ENCODE measurements at places on chromosomes 3 and 15.

GRCh38 chr15:56390739-56391267, 25.6 kb downstream of the TEX9 start:
- no peak overlapping the region for H3K4me3 ChIP-seq
- no peaks in the 10 kb centered on the region for H3K27me3 ChIP-seq
- no peaks in the 10 kb centered on the region for H3K36me3 ChIP-seq
- no peaks in the 10 kb centered on the region for H3K4me1 ChIP-seq
- H3K27ac ChIP-seq: no peak overlapping the region
- no peak for DNase-seq

DNA sequence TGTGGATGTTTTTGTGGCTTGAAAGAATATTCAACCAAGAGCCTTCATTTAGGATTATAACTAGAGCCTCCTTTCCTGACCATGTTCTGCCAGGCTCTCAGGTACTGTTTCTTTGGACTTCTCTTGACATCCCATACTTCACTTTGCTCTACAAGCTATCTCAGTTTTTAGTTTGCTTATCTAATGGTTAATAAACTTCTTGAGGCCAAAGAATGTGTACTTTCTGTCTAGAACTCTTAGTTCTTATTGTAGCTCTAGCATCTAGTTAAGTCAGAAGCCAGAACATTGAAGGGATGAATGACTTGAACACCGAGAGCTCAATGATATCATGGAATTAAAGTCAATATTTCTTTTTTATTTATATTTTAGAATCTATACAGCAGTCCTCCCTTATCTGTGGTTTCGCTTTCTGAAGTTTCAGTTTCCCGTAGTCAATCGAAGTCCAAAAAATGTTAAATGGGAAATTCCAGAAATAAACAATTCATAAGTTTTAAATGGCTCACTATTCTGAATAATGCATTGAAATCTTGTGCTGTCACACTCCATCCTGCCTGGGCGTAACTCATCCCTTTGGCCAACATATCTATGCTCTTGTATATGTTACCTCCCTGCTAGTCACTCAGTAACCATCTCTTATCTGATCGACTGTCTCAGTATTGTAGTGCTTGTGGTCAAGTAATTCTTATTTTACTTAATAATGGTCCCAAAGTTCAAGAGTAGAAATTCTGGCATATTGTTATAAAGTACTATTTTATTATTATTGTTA, 368.6 kb upstream of the RBMS3 start:
- peaks cover 3% of the 10 kb centered on the region for H3K27me3 ChIP-seq
- no peak for DNase-seq
- no peaks in the 10 kb centered on the region for H3K36me3 ChIP-seq
- peaks cover 4% of the 10 kb centered on the region for H3K4me1 ChIP-seq
- H3K27ac ChIP-seq: no peak overlapping the region
- no peak overlapping the region for H3K4me3 ChIP-seq

DNA sequence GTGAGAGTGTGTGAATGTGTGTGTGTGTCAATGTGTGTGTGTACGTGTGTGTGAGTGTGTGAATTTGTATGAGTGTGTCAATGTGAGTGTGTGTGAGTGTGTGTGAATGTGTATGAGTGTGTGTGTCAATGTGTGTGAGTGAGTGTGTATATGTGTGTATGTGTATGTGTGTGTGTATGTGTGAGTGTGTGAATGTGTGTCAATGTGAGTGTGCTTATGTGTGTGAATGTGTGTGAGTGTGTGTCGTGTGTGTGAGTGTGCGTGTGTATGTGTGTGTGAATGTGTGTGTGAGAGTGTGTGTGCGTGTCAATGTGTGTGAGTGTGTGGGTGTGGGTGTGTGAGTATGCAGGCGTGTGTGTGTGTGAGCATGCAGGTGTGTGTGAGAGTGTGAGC, 93.5 kb upstream of the ALDH1A3 start:
- H3K27me3 ChIP-seq: peaks cover 39% of the 10 kb centered on the region
- no peak overlapping the region for H3K27ac ChIP-seq
- H3K36me3 ChIP-seq: no peaks in the 10 kb centered on the region
- no peaks in the 10 kb centered on the region for H3K4me1 ChIP-seq
- no peak for DNase-seq

- H3K27ac ChIP-seq: no peak overlapping the region
- H3K4me3 ChIP-seq: no peak overlapping the region
- no peak for DNase-seq
- H3K36me3 ChIP-seq: no peaks in the 10 kb centered on the region
- H3K4me1 ChIP-seq: no peaks in the 10 kb centered on the region
- peaks cover 15% of the 10 kb centered on the region for H3K27me3 ChIP-seq
Measured at GRCh38 chr3:8201886-8202285, 299.7 kb upstream of the LMCD1 start.

DNA sequence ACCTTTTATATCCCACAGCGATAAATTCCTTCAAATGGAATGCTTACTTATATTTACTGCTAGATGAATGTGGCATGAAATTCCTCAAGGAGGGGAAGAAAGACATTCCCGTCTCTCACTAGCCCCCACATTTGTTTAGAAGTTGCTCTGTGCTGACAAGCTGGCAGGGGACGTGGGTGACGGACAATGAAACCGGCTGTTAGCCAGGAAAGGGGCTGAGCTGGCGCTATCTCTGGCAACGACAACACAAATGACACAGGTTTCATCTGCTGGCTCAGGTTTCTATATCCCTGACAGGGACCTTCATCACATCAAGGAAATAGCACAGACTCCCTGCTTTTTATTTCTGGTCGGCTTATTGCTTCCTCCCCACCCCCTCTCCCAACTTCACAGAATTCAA, 15.8 kb downstream of the RUVBL1 start:
- DNase-seq: no peak
- H3K27ac ChIP-seq: no peak overlapping the region
- peaks cover 14% of the 10 kb centered on the region for H3K4me1 ChIP-seq
- no peak overlapping the region for H3K4me3 ChIP-seq
- H3K36me3 ChIP-seq: peaks cover 3% of the 10 kb centered on the region

DNA sequence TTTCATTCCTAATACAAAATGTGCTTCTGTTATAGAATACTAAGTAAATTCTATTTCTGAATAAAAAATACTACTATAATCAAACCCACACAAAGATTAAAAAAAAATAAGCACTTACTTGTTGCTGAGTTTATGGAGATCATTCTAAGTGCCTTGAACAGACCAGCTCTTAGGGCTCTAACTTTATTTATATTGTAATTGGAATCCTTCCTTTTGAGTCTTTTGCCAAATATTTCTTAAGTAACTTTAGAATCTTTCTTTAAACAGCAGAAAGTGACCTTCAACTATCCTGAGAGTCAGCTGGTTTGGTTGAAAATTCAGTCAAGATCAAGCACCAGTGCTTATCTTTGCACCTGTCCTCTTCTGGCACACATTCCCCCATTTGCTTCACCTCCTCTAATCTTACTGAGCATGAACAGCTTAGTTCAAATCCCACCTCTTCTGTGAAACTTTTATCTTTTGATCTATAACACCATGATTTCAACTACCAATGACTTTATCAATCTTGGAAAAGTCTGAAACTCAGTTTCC, 149.3 kb downstream of the VPS13C start:
- no peak overlapping the region for H3K27ac ChIP-seq
- H3K4me3 ChIP-seq: no peak overlapping the region
- H3K4me1 ChIP-seq: peaks cover 3% of the 10 kb centered on the region
- no peaks in the 10 kb centered on the region for H3K27me3 ChIP-seq
- peaks cover 24% of the 10 kb centered on the region for H3K36me3 ChIP-seq
- no peak for DNase-seq

GRCh38 chr3:116939550-116939949, 230.0 kb downstream of the TUSC7 start:
- H3K4me3 ChIP-seq: no peak overlapping the region
- H3K27me3 ChIP-seq: no peaks in the 10 kb centered on the region
- no peak for DNase-seq
- H3K27ac ChIP-seq: no peak overlapping the region

GRCh38 chr15:79965846-79966630, 5.0 kb downstream of the BCL2A1 start:
- H3K27ac ChIP-seq: peak overlapping the region; percentile 84
- DNase-seq: no peak
- H3K36me3 ChIP-seq: peaks cover 3% of the 10 kb centered on the region
- H3K4me1 ChIP-seq: peaks cover 54% of the 10 kb centered on the region
